ENCODE measurements at places on chromosomes 16 and 17. TPM values are rescaled to one million over a fixed set of nuclear protein-coding genes. Genes with fewer than 3 reads are reported as not detected.

The TAT gene
- not detected for total RNA-seq

The ADAD2 gene
- total RNA-seq: not detected

The UMOD gene
- total RNA-seq: not detected

The CCL5 gene
- total RNA-seq: not detected

The ITPRIPL2 gene
- 24.5 TPM for total RNA-seq

The DPEP1 gene
- total RNA-seq: 0.26 TPM

The ACSM3 gene
- 0.69 TPM for total RNA-seq

The CES3 gene
- 0.17 TPM for total RNA-seq

The CMC2 gene
- total RNA-seq: 31.3 TPM

The ITGA2B gene
- 0.16 TPM for total RNA-seq

The ADAM11 gene
- total RNA-seq: 0.32 TPM

The MYL4 gene
- not detected for total RNA-seq

The ZNF469 gene
- 3.3 TPM for total RNA-seq

The NME3 gene
- 43.0 TPM for total RNA-seq

The TBX2 gene
- total RNA-seq: 31.3 TPM

The MLLT6 gene
- total RNA-seq: 16.1 TPM

The TPPP3 gene
- total RNA-seq: 2.0 TPM

The RND2 gene
- 0.60 TPM for total RNA-seq

The HAP1 gene
- 0.26 TPM for total RNA-seq

The WDR59 gene
- 17.9 TPM for total RNA-seq

The VASN gene
- total RNA-seq: 98.9 TPM

The ITGAX gene
- total RNA-seq: under 0.01 TPM

The KRT39 gene
- total RNA-seq: 0.17 TPM

The NGFR gene
- 0.26 TPM for total RNA-seq

The CHST5 gene
- total RNA-seq: not detected

The SLC35G6 gene
- not detected for total RNA-seq

Measured in bronchial smooth muscle cell (primary cell).